Ecto neural progenitor cell (in vitro differentiated cells): ENCODE measurements at places on chromosomes 3 and 15.

- peak; percentile 64 for DNase-seq
Observed at GRCh38 chr3:168096210-168096652, 507 bp upstream of the GOLIM4 start.

GRCh38 chr3:168029705-168030104, 66.0 kb downstream of the GOLIM4 start:
- no peak for DNase-seq

GRCh38 chr3:184188080-184188479, 2.1 kb downstream of the ABCF3 start:
- no peak for DNase-seq

DNA sequence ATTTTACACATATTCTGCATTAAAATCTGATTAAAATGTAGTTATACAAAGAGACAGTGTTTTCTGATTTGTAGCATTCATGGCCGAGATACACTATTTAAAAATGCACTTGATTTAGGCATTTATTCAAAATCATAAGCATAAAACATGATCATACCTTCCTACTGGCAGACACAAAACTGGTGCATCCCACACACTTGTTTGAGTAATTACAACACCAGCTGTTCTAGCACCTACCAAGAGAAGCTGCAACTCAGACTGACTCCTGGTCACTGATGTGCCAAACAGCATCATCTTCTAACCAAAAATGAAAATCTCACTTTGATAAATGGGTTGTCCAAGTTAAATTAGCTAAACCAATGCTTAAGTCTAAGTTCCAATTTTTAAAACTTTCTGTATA, 262.7 kb upstream of the NSMCE3 start:
- DNase-seq, result no peak

DNA sequence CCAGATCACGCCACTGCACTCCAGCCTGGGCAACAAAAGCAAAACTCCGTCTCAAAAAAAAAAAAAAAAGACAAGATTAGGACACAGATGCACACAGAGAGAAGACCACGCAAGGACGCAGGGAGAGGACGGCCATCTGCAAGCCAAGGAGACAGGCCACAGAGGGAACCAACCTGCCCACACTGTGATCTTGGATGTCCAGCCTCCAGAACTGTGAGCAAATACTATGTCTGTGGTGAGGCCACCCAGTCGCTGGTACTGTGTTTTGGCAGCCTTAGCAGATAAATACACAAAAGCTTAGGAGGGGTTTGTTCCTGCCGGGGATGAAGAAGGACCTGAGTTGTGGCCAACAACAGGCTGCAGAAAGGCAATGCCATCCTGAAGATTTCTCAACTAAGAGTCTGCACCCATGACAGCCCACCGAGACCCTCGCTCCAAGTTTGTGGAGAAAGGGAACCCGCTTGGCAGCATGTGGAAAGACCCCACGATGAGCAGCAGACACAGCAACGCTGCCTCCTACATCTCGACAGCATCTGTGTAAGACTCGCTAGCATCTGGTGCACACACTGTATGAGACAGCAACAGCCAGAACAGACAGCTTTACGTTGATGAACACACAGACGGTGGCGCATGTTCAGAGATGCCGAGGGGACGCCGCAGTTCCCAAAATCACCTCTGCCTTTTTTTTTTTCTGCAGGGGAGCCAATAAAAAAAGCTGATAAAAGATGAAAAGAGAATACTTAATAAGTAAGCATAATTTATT, 13.7 kb downstream of the CYFIP1 start:
- no peak for DNase-seq

DNA sequence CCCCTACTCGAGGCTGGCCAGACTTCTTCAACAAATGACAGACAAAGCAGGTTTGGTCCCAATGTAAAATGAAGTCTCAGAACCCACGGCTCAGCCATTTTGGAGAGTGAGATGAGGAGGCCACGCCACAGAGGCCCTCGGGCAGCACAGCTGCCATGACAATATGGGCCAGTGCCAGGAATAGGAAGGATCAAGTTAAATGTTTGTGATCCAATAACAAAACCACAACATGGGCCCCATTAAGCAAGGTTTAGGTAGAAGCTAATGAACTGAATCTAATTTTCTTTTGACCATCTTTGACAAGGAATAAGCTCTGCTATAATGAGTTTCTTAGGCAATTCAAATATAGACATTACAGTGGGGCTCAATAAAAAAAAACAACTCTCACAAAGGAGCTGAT, 52.6 kb downstream of the RFTN1 start:
- DNase-seq, result no peak

DNA sequence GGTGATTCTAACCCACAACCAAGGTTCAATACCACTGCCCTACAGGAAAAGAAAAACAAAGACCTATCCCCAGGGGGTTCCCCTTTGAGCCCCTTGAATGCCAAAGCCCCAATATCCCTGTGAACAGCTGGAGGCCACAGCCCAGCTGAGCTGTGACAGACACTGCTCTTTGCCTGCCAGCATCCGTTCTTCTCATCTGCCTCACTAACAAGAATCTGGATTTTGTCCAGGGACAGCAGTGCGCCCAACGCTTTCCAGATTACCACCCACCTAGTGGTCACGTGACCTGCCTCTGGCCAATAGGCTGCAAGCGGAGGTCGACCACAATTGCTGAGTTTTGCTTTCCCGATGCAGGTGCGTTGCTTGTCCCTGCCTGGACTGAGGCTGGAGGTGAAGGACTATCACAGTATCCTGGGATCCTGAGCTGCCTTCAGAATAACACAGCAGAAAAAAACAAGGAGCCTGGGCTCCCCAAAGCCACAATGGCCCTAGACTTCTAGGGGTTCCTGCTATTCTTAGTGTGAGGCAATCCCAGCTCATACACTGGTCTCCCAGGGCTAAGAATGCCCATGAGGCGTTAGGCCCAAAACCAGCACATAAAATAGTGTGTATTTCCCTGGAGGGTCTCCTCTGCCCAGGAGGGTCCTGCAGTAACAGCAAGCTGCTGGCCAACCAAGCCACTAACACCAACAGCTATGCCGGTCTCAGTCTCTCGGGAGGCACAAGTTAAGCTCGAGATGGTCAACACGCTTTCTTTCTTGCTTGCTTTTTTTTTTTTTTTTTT, 13.8 kb downstream of the BDH1 start:
- DNase-seq, result peak; percentile 83

DNA sequence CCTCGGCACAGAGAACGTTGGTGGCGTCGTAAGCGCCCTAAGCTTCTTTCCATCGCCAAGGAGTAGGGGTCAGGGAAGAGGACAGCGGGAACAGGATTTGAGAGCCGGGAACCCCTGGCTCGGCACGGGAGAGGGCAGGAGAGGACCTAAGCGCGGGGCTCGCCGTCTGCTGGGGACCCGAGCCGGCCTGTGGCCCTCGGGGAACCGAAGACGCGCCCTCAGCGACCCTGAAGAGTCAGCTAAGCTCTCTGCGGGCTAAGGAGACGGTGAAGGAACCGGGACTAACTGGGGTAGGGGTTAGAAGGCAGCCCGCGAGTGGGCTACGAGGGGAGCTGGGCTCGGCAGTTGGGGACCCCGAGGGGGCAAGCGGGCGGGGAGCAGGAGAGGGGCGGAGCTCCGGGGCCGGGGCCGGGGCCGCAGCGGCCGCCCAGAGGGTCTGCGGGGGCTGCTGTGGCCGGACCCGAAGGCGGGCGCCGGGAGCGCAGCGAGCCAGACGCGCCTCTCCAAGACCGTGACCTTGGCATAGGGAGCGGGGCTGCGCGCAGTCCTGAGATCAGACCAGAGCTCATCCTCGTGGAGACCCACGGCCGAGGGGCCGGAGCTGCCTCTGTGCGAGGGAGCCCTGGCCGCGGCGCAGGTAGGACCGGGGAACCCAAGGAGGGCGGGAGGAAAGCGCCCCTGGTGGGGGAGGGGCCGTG, 574 bp downstream of the CASR start:
- peak; percentile 53 for DNase-seq

DNA sequence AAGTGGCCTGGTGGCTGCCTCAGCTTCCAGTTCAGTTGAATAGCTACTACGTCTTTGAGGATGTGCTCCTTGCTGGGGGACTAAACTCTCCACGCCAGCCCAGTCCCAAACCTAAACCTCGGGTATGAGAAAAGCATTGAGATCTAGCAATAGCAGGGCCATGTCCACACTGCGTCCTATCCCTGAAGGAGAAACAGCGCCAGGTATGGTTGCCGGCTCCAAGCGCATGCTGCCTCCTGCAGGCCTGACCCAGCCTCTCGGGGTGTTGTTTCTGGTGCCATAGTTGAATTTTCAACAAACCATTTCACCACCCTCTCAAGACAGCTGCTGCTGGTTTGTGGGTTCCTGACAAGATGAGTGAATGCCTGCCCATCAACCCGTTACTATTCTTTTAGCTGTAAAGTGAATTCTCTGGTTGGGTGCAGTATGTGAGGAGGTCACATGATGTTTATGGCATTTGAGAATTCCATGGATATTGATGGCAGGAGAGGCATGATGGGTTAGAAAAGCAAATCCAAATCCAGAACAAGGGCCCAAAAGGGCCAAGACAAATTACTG, 13.0 kb upstream of the SLC28A1 start:
- no peak for DNase-seq

DNA sequence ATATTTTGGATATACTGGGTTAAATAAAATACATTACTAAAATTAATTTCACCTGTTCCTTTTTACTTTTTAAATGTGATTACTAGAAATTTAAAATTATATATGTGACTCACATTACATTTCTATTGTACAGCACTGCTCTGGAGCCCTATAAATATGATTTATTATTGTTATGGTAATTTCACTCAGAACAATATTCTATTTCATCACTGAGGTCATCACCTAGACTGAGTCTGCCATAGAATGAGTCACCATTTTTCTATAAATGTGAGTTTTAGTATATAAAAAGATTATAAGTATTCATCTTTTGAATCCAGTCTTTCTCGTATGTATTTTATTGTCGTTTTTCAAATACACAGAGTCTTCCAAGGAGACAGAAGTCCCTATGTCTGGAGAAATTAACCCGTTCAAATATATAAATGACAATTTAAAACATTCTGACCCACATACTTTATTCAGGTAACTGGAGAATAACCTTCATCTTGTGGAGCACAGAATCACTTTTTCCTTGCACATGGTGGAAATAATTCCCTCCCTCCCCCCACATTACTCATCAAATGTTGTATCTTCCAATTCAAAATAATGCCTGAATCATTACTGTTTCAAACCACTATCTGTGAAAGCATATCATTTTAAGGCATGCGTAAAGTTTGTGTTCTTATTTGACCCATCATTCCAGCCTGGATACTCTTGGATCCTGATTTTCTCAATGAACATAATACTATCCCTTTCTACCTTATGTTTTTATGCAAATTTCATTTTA, 30.0 kb downstream of the CHST14 start:
- DNase-seq, result no peak

- no peak for DNase-seq
Observed at GRCh38 chr3:123102826-123103225, 36.0 kb downstream of the PDIA5 start.

- DNase-seq, result no peak
Observed at GRCh38 chr3:95775486-95776094, 1038.8 kb upstream of the EPHA6 start.

- no peak for DNase-seq
Observed at GRCh38 chr3:114320246-114320645, 26.4 kb downstream of the TIGIT start.

DNA sequence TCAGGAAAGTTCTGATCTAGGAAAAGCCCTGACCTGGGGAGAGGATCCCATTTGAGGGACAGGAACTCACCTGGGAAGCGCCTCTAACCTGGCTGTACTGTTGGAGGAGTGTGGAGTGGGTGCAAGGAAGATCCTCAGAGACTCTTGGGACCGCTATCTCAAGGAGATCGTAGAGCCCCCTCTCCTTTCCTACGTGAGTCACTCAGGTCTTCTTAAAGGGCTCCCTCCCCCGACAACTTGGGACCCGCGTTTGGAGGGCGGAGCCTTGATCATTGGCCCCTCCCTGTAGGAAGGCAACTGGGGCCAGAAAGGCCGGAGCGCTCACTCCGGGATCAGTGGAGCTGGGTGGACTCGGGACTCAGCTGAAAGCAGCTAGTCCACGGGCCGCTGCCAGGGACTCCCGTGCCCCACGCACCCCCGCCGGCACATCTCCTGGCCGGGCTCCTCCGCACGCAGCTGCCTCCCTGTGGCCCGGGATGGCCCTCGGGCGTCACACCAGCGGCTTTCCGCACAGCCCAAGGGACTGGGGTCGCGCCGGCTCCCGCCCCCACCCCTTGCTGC, 520 bp downstream of the SLC26A6 start:
- no peak for DNase-seq

GRCh38 chr15:83436513-83437158, 10.5 kb upstream of the SH3GL3 start:
- DNase-seq, result no peak

DNA sequence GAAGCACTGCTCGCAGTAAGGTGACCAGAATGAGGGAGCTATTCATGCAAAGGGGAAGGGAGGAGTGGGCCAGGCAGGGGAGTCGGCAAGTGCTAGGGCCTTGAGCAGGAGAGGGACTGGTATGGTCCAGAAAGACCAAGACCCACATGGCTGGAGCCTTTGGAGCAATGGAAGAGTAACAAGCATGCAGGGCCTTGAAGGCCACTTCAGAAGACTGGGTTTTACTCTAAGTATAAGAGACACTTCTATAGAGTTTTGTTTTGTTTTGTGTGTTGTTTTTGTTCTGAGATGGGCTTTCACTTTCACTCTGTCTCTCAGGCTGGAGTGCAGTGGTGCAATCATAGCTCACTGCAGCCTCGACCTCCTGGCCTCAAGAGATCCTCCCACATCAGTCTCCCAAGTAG, 42.0 kb downstream of the BFSP2 start:
- DNase-seq, result no peak
